ENCODE measurements at places on chromosomes 11 and 22.

DNA sequence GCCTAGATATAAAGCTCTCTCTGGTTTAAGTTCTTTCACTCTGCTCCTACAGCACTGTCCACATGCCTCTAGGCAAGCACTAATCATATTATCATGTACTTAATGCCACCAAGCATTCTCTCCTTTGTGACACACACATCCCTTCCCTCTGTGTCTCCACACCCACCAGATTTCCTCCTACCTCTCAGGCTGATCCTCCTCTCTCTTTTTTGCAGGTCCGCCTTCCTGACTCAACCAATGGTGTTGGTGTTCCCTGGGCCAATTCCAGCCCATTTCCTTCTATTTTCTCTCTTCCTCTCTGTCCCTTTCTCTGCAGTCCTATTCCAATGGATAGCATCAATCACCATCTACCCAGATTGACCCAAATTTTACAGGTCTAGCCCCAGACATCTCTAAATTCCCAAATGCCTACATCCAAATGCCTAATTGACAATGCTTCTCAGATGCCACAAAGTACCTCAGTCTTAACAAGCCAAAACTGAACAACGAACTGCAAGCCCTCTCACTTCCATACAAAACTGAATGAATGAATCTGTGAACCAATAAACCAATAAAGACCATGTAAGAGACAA lies 504 bp upstream of the ZNF215 start:
- no peaks in the 10 kb centered on the region for H3K4me1 ChIP-seq
- peak overlapping the region; percentile 62 for H3K4me3 ChIP-seq
- DNase-seq: no peak
- no peaks in the 10 kb centered on the region for H3K27me3 ChIP-seq
- no peaks in the 10 kb centered on the region for H3K36me3 ChIP-seq

DNA sequence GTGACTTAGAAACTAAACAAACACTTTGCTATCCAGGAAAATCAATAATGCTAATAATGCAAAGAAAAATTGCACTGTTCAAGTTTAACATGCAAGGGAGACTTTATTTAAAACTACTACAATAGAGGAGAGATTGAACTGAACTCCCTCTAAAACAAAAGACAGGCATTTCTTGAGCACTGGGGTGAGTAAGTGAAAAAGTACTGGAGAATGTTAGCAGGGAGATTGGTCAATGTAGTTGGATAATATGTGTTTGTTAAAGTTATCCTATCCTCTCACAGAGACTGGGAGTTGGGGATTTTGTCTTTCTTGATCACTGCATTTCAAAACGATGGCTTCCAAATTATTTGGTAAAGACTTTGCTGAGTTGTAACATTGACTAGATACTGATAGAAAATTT lies 77.6 kb downstream of the LUZP2 start:
- no peak overlapping the region for H3K27ac ChIP-seq
- no peak for DNase-seq
- no peak overlapping the region for H3K4me3 ChIP-seq
- H3K36me3 ChIP-seq: no peaks in the 10 kb centered on the region
- no peaks in the 10 kb centered on the region for H3K4me1 ChIP-seq

- no peak overlapping the region for H3K27ac ChIP-seq
- no peaks in the 10 kb centered on the region for H3K27me3 ChIP-seq
- no peaks in the 10 kb centered on the region for H3K36me3 ChIP-seq
- H3K4me3 ChIP-seq: no peak overlapping the region
These were observed 43.0 kb upstream of the RTL6 start for GRCh38 chr22:44540756-44541670.

GRCh38 chr11:130886704-130887103 lies 29.6 kb downstream of the SNX19 start:
- peaks cover 51% of the 10 kb centered on the region for H3K4me1 ChIP-seq
- no peaks in the 10 kb centered on the region for H3K27me3 ChIP-seq
- peaks cover 46% of the 10 kb centered on the region for H3K36me3 ChIP-seq
- no peak for DNase-seq

DNA sequence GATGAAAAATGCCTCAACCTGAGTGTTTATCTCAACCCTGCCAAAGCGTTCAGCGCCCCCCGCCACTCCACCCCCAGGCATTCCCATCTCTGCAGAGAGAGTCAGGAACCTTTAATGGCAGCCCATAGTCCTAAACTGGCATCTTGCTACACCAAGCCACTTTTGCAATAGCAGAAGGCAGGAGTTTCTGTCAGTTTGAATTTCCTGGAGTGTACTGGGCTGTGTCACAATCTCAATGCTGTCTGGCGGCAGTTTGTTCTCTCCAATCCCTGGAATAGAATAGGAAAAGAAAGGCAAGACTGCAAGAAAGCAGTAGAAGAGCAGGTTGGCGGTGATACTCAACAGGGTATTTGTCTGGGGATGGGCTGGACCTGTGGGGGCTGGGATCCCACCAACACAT lies 32.9 kb upstream of the FLI1 start:
- H3K4me1 ChIP-seq: peaks cover 7% of the 10 kb centered on the region
- H3K27me3 ChIP-seq: no peaks in the 10 kb centered on the region
- no peak overlapping the region for H3K27ac ChIP-seq
- no peak overlapping the region for H3K4me3 ChIP-seq
